GDM1 (cell line): ENCODE measurements at places on chromosomes 6 and 20.

GRCh38 chr6:17291778-17292177 is 10.6 kb downstream of the RBM24 start:
- DNase-seq, result no peak

- no peak for DNase-seq
Observed at GRCh38 chr6:1491591-1492319, 102.4 kb downstream of the FOXF2 start.

GRCh38 chr6:119129968-119130484 is 51.6 kb upstream of the FAM184A start:
- no peak for DNase-seq

GRCh38 chr6:44116641-44117382 is 10.4 kb downstream of the MRPL14 start:
- DNase-seq, result no peak

- DNase-seq, result no peak
Observed at GRCh38 chr6:56513631-56514030, 129.1 kb downstream of the DST start.

DNA sequence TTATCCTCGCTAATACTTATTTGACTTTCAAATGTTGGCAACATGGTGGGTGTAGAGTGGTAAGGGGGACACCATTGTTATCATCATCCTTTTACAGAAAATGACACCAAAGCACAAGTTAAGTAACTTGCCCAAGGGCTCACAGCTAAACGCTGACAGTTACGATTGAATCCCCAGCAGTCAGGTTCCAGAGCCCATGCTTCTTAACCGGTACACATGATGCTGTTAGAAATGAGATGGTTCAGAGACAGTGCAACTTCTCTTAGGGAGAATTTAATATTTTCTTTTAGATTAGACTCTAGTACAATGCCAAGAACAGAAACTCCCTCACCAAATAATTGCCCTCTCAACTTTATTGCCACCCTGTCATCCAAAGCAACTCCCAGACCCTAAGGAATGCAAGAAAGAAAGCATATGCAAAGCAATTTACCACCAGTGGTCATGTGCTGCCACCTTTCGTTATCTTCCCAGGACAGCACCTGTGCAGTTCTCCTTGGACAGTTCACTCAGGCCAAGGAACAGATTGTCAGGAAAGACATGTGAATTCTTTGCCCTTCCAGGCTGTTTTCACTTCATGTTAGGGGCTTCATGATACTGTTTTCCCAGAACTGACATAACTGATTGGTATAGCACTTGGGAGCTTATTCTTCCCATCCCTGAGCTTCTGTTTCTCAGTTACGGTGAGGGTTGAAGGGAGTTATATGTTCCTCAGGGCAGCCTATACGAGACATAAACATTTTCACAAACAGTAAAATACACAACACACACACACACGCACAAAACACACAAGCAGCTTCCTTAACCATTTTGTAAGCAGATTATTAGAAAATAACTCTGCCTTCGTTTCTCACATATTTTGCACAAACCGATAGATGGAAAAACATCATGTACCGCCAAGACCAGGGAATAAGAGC is 5.1 kb downstream of the HLA-DMA start:
- no peak for DNase-seq

- DNase-seq, result no peak
Observed at GRCh38 chr6:144405163-144405562, 120.0 kb downstream of the UTRN start.

GRCh38 chr6:154872542-154873114 is 122.5 kb upstream of the TIAM2 start:
- DNase-seq, result no peak

GRCh38 chr6:156163311-156163710 is 613.9 kb upstream of the ARID1B start:
- no peak for DNase-seq
